ENCODE measurements at places on chromosomes 3 and 15.

DNA sequence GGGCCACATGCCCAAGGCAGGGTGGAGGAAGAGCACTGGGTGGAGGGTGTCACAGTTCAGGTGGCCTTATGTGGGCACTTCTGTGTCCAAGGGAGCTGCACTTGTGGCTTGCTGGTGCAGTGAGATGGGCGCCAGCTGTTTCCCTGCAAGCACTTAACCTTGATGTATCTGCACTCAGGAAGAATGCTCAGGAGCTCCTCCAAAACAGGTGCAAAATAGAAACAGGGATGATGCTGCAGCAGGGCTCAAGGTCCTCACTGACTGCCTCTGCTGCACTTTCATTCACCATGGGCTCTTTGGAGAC, 151.3 kb downstream of the CADPS start:
- DNase-seq, result no peak

GRCh38 chr15:33119273-33119672, 75.2 kb downstream of the FMN1 start:
- no peak for DNase-seq

DNA sequence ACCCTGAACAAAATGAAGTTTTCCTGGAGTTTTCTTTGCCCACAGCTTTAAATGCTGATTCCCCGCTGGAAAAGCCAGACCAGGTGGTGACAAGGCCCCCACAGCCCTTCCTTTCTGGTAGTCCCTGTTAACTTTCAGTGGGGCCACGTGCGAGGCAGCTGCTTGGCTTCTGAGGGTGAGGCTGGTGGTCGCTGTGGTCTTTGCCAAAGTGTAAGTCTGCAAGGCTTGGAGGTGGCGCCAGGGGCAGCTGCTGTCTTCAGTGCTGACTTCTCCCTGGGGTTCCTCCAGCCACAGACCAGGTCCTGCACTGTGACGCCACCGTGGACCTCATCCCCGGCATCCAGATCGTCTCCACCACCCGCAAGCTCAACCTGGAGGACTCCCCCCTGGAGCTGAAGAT, 54.1 kb upstream of the TAMM41 start:
- DNase-seq, result no peak

GRCh38 chr15:25238716-25239470, 199.9 kb downstream of the UBE3A start:
- no peak for DNase-seq

- peak; percentile 63 for DNase-seq
Measured at GRCh38 chr15:93087825-93088199, 1.2 kb downstream of the RGMA start.

DNA sequence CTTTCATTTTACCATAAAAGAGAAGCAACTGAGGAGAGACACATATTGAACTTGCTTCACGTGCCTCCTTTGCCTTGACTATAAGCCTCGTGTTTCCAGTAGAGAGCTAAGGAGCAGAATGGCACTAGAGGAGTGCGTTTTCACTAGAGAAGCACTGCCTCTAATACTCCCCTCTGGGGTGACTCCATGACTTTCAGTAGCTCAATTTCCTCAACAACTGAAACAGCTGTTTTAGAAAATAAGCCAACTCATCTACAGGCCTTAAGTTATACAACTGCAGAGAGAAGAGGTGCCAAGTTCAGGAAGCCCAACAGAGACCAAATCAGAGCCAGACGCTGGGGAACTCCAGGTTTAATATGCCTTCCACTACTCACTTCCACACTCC, 1.9 kb downstream of the UBP1 start:
- no peak for DNase-seq

DNA sequence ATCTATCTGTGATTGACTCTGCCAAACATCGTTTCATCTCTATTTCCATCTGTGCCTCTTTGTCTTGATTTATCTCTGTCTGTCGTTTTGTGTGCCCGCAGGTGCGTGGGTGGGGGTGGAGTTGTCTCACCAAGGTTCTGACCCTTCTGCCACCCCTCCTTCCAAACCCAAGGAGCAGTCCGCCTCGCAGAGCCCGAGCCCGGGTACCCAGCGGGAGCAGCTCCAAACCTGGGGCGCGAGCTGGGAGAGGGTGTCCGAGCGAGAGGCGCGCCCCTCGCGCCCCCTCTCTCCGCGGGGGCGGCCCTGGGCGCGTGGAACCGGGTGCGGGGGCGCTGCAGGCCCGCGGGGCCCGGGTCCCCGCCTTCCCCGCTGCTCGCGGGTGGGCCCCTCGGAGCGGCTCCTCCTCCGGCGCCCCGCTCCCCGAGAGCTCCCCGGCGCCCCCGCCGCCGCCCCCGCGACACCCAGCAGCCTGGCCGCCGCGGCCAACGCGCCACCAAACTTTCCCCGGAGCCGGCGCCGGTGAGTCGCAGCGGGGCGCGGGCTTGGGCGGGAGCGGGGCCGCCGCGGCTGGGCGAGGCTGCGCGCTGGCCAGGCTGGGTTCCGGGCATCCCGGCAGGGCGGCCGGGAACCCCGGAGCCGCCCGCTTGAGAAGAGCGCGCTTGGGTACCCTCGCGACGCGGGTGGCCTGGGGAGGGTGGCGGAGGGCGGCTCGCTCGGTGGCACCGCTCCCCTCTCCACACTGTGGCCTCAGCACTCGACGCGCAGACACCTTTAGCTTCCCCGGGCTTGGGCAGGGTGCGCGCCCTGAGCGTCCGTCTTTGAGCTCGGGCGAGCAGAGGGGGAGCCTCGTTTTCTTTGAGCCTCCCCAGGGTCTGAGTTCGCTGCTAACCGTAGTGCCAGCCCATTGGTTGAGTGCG, at the start of gene HRH1:
Gene HRH1 (plus strand): TSS at position 458 of the 917 bp plus-strand sequence. CDS start 104,545 bp downstream, outside the sequence.
- DNase-seq, result no peak

- no peak for DNase-seq
Measured at GRCh38 chr3:175020101-175020500, 161.0 kb downstream of the NAALADL2 start.

- no peak for DNase-seq
Measured at GRCh38 chr15:41855261-41855961, 16.8 kb downstream of the PLA2G4B start.

Data from cerebellar cortex (tissue), 1 donor.